ENCODE measurements at places on chromosomes 7 and 10.

DNA sequence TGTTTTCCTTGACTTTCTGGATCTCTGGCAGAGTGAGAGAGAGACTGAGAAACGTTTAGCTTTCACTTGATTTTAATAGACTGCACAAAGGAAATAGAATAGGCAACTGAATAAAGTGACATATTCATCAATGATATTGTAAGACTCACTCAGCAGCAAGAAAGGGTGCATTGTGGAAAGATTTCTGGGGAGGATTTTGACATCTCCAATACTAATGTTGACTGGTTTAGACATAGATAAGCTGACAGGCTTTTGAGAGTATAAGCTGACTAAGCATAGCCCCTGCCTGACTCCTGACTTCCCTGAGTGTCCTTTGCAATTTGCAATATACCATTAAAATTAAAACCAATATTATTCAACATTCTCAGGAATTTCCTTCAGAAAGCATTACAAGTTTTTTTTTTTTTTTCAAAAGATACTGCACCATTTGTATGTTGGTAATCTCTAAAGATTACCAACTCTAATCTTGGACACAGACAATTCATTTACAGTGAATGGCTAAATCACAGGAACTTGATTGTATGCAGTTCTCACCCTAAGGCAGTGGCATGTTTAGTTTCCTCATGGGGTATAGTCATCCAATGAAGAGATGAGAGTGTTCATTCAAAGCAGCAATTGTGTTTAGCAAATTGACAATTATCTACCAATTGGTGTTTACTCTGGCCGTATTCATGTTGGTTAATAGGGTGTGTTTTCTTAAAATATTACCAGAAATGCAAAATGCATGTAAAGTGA, 325.6 kb downstream of the SORCS3 start:
- DNase-seq, result no peak

DNA sequence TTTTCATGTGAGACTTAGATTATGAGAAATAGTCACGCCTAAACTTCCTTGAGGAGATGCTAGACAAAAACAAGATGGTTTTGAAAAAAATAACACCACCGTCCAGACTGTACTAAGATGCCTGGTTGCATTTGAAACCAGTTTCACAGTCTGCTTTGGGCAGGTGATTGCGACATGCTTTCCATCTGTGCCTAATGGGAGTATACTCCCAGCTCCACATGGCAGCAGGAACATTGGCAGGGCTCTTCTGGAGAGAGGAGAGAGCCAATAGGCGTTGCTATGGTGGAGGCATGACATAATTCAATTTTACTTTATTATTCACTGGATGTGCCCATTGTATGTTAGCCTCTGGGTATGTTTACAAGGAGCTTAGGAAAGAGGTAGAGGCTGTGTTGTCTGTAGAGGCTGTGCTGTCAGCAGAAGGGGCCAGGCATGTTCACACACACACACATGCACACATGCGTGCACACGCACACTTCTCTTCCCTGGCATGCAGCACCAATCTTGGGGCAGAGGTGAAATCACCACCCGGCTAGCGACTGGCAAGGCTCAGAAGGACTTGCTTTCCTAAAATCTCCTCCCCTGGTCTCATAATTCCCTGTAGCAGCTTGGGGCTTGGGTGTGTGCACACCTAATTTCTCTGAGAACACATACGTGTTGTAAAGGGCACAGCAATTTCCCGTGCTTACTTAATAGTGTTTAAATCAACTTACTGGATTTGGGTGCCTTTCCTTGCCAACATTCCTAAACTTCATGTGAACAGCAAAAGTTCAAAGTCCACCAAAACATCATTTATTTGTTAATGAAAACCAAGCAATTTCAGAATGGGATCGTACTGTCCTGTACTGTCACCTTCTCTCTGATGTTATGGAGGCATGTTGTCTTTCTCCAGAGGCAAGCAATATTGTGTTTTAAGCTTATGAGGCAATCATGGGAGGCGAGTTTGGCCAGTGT, 162.1 kb downstream of the TCF7L2 start:
- DNase-seq, result no peak

DNA sequence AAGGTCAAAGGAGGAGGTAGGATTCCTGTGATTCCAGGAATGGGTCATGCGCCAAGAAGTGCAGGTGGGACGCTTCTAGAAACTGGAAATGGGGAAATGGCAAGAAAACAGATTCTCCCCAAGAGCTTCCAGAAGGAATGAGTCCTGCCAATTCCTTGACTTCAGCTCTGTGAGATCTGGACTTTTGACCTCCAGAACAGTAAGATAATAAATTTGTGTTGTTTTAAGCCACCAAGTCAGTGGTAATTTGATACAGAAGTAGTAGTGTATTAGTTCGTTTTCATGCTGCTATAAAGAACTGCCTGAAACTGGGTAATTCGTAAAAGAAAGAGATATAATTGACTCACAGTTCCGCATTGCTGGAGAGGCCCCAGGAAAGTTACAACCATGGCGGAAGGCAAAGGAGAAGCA, 178.6 kb upstream of the GALNT17 start:
- no peak for DNase-seq

DNA sequence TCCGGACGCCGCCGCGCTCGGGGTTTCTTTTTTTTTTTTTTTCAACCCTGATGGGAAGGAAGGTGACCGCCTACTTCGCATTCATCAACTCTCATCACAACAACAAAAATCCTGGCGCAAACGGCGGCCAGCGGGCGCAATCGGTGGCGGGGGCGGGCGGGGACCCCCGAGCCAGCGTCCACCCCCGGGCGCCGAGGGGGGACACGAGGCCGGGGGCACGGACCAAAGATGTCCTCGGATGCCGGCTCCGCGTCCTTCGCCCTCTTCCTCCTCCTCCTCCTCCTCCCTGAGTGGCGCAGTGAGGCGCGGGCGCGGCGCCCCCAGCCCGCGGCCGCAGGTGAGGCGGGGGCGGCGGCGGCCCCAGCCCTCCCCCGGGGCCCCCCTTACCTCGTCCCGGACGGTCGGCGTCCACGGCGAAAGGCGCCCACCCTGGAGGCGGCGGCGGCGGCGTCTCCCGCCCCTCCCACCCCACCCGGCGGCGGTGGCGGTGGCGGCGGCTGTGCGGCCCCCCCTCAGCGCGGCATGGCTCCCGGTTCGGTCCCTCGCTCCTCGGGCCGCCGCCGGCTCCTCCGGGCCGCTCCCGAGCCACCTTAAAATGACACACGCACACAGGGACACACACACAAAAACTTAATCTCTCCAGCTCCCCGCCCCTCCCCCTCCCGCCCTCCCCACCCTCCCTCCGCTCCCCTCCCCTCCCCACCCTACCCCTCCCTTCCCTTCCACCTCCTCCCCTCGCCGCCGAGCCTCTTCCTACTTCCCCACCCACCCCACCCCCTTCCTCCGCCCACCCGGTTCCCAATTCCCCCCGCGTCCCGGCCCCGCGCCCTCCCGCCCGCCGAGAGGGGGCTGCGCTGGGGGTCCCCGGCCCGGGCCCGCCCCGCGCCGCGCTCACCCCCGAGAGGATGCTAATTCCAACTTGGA, at the start of gene CTBP2:
Gene CTBP2 (minus strand): TSS at position 632 of the 924 bp plus-strand sequence.
- DNase-seq, result no peak

GRCh38 chr10:58609532-58610150, 97.0 kb downstream of the BICC1 start:
- no peak for DNase-seq

DNA sequence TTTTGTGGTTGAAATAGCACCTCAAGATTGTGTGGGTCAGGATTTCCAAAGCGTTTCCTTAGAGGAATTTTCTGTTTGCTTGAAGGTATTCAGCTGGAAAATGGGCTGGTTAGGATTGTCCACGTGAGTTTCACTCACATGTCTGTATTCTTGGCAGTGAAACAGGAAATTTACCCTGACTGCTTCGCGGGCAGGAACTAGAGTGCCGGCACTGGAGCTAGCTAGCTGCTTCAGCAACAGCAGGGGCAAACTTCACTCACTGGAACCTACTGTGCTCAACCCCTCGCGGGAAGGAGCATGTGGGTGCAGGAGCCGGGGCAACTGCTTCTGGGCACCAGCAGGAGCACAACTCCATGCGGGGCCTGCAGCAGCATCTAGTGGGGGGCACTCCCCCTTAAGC, 38.0 kb upstream of the RTKN2 start:
- DNase-seq, result peak; percentile 32

DNA sequence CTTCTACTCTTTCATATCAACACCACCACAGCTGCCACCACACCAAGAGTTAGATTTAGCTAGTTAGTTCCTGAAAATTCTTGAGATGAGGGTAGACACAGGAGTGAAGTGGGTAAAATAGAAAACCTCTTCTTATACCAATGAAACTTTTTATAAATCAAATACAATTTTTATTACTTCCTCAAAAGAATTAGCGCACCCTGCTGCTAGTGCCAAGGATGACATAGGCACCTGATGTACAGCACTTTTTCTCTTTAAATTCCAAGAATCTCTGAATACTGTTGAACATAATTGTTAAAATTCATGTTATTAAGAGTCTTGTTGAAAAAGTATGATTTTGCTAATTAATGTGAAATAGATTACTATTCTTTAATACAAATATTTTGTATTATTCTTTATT, 11.4 kb downstream of the ZWINT start:
- DNase-seq, result no peak

- no peak for DNase-seq
These were observed 53.0 kb downstream of the STEAP1B start for GRCh38 chr7:22447008-22447407.

DNA sequence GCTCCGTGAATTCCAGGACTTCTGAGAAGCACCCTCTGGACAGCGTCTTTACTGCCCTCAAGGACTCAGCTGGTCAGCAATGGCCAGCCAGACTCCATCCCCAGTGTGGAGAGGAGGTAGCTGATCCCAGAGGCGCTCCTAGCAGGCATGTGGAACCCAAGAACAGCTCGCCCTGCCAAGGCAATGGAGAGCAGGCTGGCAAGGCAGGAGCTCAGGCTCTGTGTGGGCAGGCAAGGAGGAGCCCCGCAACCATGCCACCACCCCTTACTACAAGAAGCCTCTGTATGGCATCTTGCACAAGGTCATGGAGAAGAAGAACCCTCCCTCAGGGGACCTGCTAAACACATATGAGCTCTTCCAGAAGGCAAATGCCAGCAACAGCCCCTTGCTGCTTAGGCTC, 34.4 kb upstream of the SGMS1 start:
- DNase-seq, result no peak

GRCh38 chr7:158272091-158272490, 315.5 kb downstream of the PTPRN2 start:
- no peak for DNase-seq

- no peak for DNase-seq
These were observed 16.1 kb downstream of the DYDC2 start for GRCh38 chr10:80372675-80373074.

- DNase-seq, result no peak
These were observed 177.6 kb downstream of the PLPP4 start for GRCh38 chr10:120634659-120635058.

- DNase-seq, result no peak
These were observed 499.7 kb upstream of the MKI67 start for GRCh38 chr10:128625926-128626325.

DNA sequence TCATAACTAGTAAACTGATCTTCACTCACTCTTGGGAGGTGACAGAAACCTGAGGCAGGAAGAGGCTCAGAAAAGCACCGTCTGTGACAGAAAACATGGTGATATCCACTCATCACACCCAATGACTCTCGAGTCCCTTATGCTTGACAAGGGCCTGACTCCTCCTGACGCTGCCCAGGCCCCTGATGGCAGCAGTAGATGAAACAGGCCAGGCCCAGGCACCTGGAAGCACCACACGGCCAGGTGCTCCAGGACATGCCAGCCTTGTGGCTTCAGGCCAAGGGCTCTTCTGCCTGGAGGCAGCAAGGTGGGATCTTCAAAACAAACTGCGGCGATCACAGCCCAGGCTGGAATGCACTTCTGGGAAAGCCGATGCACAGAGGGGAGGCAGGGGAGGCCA, 89.3 kb downstream of the MAD1L1 start:
- DNase-seq, result no peak

Measured in CD4-positive, alpha-beta T cell treated with Interleukin-6 for 4 hours (primary cell).